Ammon's horn (tissue), 1 donor: ENCODE measurements at places on chromosomes 16 and 17.

DNA sequence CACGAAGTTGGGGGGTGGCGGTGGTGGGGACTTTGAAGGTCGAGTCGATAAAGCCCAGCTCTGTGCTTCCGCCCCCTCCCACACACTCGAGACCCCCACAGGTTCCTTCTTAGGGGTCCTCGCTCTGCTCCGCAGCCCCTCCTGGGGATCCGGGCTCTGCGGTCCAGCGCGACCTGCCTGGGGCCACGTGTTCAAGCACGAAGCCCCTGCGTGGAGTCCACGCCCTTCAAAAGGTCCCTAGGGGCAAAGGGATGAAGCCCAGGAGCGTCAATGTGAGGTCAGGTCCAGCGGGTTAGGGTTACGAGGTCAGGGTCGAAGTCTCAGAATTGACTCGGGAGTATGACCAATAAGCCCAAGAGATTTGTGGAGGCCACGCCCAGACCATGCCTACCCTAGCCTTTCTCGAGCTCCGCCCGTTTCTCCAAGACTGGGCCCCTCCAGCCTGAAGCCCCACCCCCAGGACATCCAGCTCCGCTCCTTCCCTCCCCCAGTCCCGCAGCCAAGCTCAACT is 786 bp upstream of the CACNA1G start:
- DNase-seq = no peak

- no peak for DNase-seq
Measured at GRCh38 chr17:76716839-76717215, 6.1 kb upstream of the MXRA7 start.

GRCh38 chr17:70256751-70257150 is 87.4 kb downstream of the KCNJ2 start:
- DNase-seq = no peak

GRCh38 chr16:90012991-90013745 is 6.1 kb downstream of the DBNDD1 start:
- DNase-seq = no peak

GRCh38 chr16:27053996-27054395 is 12.7 kb upstream of the C16orf82 start:
- no peak for DNase-seq

- no peak for DNase-seq
Measured at GRCh38 chr16:54652201-54652770, 278.4 kb upstream of the IRX5 start.

GRCh38 chr17:3693829-3694231 is 2.1 kb downstream of the P2RX5 start:
- DNase-seq = no peak

DNA sequence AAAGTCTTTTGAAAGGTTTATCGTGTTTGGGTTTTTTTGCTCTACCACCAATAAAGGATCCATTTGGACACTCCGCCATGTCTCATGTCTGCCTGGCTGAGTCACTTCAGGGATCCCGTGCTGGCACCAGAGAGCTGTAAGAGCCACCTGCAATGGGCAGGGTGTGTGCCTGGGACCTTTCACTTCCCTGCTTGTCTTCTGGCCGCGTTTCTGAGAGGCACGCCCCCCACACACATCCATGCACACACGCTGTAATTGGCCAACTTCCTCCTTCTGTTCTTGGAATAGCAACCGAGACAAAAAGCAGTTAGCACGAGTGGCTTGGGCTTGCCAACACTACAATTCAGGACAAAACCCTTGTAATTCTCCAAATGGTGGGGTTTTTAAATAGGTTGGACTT is 9.8 kb upstream of the SOST start:
- peak; percentile 79 for DNase-seq

GRCh38 chr17:53012364-53012763 is 810.4 kb upstream of the KIF2B start:
- no peak for DNase-seq

DNA sequence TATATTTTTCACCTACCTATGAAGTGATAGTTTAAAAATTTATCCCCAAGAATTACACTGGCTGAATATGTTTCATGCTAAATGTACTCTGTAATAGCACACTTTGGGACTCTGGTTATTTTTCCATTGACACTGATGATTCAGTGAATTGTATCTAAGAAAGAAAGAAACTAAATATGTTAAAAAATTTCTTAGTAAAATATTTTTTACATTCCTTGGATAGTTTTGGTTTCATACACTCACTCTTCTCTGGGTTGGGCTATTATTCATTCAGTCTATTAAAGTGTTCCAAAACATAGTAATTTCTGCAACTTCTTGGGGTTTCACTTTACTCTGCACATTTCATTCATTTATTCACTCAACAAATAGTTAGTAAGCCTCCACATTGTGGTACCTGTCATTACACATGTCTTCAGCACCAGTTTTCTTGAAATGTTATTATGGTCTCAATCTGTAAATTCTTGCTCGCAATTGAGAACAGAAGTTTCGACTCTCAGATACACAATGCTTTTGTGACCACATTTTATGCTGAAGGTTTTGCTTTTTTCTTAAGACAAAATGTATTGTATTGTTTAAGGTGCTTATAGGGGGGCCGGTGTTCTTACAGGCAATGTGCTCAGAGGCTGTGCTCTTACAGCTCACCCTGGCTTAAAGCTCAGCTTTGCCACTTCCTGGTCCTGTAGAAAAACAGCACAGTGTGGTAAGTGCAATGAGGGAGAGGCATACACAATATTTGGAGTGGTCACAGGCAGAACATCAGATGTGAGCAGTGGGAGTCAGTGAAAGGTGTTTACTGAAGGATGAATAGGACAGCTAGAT is 17.4 kb downstream of the CNTNAP4 start:
- DNase-seq = no peak

DNA sequence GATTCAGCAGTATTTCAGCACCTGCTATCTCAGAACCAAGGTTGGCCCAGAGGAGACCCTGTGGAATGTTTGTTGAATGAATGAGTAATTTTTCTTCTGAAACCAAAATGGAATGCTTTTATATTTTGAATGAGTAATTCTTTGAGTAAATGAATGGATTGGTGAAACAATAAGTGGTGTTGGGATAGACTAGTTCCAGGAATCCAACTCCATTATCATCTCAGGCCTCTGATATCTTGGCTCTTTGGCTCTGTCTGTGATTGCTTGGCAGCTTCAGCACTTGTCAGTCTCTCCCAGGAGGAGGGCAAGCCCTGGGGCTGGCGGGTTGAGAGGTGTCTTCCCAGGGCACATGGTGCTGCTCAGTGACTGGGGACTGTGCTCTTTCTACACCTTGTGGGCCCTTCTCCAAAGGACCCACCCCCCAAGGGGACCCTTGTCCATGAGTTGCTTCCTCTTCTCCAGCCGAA is 284.4 kb upstream of the FOXF1 start:
- DNase-seq = no peak

GRCh38 chr17:21061158-21061835 is 18.5 kb upstream of the USP22 start:
- DNase-seq = no peak

GRCh38 chr16:15443753-15444152 is 9.4 kb downstream of the BMERB1 start:
- no peak for DNase-seq

- peak; percentile 1 for DNase-seq
Measured at GRCh38 chr16:67915831-67916723, 15.6 kb downstream of the CTRL start.

- no peak for DNase-seq
Measured at GRCh38 chr17:12209632-12210191, 189.0 kb downstream of the MAP2K4 start.

DNA sequence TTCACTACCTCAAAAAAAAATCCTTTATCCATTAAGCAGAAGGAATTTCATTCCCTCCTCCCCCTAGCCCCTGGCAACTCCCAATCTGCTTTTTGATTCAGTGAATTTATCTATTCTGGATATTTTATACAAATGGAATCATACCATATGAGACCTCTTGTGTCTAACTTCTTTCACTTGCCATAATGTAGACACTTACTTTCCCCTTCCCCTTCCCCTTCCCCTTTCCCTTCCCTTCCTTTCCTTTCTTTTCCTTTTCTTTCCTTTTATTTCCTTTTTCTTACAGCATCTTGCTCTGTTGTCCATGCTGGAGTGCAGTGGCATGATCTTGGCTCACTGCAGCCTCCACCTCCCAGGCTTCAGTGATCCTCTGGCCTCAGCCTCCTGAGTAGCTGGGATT is 50.5 kb downstream of the PSMD12 start:
- no peak for DNase-seq

GRCh38 chr17:3039736-3040135 is 23.7 kb downstream of the OR1D5 start:
- DNase-seq = peak; percentile 23

- DNase-seq = peak; percentile 85
Measured at GRCh38 chr17:44221084-44221861, 1.8 kb upstream of the UBTF start.

GRCh38 chr16:28010671-28011070 is 52.8 kb downstream of the GSG1L start:
- DNase-seq = no peak

DNA sequence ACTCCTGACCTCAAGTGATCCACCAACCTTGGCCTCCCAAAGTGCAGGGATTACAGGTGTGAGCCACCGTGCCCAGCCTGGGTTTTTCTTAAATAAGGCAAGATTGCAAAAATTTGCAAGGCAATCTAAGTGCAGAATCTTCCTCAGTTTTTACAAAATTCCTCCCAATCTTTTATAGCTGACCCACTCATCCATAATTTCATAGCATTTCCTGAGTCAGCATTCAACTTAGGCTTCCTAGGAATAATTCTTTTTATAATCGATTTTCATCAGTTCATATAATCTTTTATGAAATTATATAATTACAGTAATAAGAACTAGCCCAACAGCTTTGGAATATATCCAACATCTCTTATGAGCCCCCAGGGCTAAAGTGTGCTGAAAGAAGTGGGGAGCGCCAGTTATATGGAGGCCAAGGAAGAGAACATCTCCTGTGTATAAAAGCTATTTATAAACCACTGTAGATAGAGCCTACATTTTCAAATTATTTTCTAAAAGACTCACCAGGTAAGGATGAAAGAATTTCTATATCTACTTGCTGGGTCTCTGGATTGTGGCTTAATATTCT is 14.8 kb downstream of the COIL start:
- DNase-seq = no peak

- DNase-seq = no peak
Measured at GRCh38 chr17:73571511-73572130, 72.6 kb downstream of the SDK2 start.

DNA sequence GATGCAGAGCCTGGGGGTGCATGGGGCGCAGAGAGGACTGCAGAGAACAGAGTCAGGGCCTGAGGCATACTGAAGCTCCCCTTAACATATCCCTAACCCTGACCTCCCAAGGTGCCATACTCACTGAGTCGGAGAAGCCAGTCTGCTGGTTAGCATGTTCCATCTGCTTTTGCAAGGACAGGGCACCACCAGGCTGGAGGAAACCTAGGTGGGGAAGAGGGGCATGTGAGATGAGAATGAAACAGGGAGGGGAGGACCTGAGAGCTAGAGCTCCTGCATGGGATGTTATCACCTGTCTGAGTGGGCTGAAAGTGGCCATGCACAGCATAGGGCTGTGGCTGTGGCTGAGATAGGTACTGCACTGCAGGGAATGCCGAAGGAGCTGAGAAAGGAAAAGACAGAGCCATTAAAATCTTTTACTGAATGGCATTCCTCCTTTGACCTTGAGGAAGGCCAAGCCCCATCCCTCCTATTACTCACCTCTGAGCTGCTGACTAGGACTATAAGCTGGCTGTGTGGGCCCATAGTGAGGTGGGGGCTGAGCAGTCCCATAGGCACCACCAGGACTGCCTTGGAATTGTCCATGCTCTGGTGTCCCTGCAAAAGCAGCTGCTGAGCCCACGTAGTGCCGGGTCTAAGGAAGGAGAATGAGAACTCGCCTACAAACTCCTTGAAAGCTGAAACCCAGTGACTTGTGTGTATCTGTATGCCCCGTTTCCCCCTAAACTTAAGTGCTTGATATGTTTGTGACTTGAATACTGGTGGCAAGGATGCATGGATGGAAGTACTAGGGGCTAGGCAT is 1.9 kb downstream of the GPS2 start:
- DNase-seq = no peak

GRCh38 chr16:17633181-17633951 is 162.6 kb upstream of the XYLT1 start:
- DNase-seq = no peak
